ENCODE measurements at places on chromosomes 1 and 21.

GRCh38 chr1:199867601-199868000 is 159.9 kb upstream of the NR5A2 start:
- DNase-seq = no peak

DNA sequence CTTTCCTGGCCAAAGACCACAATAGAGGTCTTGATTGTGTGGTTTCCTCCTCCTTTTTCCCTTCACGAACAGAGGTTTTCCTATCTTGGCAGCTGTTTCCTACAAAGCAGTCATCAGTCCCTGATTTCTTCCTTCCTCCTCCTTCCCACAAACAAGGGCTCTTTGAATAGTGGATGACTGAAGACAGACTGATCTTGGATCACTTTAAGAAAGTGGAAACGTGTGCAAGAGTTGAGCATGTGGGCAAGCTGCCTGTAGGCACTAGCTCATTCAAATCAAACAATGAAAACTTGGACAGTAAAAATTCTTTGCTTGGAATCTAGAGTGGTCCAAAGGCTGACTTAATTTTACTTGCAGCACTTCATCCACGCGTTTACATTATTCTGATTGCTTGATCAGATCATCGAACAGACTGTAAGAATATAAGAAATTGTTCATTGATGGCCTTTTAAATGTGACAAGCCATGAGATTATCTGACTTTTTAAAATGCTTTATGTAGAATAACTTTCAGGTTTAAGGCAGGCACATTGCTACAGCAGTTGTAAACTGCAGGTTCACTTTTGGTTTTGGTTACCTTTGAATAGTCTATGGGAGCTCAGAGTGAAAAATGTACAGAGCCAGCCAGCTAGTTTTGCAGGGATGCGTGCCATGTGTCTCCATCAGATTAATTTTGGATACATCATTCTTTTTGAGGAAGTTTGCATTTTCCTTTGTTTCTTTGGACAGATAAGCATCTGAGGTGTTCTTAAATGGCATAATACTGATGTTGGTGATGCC is 34.4 kb downstream of the ADGRL2 start:
- DNase-seq = no peak

DNA sequence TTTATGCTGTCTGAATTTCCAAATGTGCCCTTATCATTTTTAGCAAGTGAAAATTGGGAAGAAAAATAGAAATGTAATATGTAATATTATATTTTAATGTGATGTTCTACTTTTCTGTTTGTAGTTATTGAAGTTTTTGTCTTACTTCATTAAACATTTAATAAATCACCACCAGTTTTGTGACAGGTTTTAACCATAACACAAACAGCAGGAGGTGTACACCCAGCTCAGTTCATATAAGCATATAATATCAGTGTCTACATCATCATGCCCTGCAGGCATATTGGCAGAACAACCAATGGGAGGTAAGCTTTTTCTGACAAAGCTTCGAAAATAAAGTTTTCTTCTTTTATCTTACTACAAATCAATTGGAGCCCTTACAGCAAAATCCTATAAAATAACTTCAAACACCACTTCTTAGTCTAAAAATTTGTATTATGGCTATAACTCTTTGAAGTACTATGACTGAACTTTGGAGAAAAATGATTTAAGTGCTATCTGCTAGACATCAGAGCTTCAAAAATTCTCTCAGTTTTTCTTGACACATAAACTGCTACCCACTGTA is 236.7 kb downstream of the BARHL2 start:
- DNase-seq = no peak

GRCh38 chr1:17513131-17513530 is 26.4 kb upstream of the ARHGEF10L start:
- no peak for DNase-seq

DNA sequence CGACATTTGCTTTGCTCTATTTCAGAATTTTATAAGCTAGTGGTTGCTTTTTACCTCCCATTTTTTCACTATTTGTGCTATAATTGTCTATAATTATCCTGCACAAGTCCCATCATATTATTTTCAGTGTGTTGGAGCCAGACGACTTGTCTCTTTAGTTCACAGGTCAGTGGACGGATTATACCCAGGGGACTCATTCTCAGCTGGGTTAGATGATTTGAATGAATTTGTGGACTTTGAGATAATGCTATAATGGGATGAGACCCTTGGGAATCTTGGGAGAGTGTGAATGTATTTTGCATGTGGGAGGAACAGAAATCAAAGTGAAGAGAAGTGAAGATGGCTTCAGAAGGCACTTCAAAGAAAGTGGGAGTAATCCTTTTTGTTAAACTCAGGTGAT is 31.5 kb upstream of the KCNK1 start:
- DNase-seq = no peak

DNA sequence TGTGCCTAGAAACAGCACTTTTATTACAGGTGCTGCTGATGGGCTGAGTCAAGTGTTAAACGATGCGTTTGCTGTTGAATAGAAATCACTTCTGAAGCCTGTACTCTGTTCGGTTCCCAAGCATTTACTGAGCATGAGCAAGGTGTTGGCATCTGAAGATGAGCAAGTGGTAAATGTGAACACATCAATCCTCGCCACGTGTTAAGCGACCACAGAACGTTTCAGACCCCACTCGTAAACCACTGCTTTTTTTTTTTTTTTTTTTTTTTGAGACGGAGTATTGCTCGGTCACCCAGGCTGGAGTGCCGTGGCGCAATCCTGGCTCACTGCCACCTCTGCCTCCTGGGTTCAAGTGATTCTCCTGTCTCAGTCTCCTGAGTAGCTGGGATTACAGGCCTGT is 241.2 kb downstream of the SETD4 start:
- DNase-seq = no peak

DNA sequence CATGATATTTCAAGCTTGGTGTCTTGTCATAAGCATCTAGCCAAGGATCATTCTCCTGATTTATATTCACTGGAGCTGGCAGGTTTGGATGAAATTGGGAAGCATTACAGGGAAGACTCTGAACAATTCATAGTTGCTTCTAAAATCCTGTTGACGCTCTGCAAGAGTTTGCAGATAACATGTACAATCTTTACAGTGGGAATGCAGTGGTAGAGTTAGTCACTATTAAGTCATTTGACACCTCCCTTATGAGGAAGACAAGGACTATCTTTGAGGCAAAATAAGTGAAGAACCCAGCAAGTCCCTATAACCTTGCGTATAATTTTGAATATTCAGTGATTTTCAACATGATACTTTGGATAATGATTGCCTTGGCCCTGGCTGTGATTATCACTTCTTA is 45.3 kb upstream of the CRB1 start:
- no peak for DNase-seq

- DNase-seq = no peak
Measured at GRCh38 chr1:214453109-214453722, 98.2 kb downstream of the PTPN14 start.

GRCh38 chr21:42892582-42892930 is 553 bp upstream of the NDUFV3 start:
- no peak for DNase-seq

GRCh38 chr1:77476475-77476874 is 194.7 kb downstream of the AK5 start:
- DNase-seq = no peak

- DNase-seq = no peak
Measured at GRCh38 chr1:246294263-246294662, 212.8 kb downstream of the SMYD3 start.

DNA sequence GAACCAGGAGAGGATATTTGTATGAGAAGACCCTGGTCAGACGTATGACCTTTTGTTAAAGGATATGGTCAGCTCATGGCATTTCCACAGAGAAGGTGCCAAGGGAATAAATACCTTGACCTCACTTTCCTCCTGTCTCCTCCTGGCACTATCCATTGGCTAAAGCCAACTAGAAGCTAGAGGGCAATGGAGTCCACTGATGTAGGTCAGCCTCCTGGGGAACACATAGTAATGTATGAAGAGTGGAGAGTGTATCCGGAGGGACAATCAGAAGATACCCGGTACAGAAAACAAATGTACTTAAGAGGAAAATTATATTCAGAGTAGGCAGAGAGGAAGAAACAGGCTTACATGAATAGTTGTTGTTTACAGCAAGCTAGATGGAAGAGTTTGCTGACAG is 698 bp upstream of the NTMT2 start:
- DNase-seq = no peak

GRCh38 chr1:45275054-45275453 is 51.6 kb upstream of the HPDL start:
- no peak for DNase-seq

- DNase-seq = no peak
Measured at GRCh38 chr1:54277451-54278341, 77.7 kb downstream of the MRPL37 start.

DNA sequence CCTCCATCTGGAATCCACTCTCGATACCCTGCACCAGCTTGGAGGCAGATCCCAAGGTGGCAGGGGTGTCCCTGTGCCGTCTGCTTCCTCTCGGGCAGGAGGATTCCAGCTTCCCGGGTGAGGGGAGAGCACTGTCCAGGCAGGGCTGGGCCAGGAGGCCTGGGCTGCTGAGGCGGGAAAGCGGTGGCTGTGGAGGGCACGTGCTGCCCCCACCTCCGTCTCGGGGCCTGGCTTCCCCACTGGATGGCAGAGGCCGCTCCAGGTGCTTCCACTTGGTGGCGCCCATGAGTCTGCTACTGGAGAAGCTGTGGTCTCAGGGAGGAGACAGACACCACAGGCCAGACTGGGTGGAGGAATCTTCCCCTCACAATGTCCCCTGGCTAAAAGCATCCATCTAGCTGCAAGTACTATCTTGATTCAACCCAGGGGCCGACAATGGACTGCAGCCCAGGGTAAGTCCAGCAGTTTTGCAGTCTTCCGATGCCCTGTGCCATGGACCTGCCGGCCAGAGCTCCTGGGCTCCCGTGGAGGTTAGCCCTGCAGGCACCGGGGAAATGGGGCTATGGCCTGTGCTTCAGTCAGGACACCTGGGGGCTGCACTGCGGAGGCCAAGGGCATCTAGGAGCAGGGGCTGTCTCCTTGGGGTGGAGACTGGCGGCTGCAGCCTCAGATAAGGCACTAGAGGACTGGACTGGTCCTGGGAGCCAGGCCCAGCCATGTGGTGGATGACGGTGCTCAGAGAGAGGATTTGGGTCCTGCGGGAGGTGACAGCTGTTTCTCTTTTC is 41.3 kb upstream of the EIF4G3 start:
- peak; percentile 32 for DNase-seq

GRCh38 chr1:179706339-179706941 is 36.7 kb upstream of the FAM163A start:
- peak; percentile 61 for DNase-seq

DNA sequence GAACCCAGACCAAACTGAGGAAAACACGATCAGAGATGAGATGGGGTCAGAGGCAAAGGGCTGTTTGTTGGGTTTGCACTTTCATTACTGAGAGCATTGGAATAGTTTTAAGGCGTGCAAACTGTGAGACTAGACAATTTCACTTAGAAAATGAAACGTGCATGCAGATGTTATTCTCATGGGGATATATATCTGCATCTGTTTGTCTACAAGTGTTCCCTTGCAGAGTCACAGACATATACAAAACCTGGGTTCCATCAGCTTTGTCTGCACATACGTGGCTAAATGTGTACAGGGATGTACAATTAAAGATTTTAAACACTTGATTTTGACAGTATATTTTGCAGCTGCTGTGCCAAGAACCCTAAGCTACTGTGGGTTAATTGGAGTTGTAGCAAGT is 355.4 kb downstream of the KIF26B start:
- no peak for DNase-seq

- DNase-seq = no peak
Measured at GRCh38 chr1:153403421-153404085, 12.7 kb upstream of the S100A8 start.

DNA sequence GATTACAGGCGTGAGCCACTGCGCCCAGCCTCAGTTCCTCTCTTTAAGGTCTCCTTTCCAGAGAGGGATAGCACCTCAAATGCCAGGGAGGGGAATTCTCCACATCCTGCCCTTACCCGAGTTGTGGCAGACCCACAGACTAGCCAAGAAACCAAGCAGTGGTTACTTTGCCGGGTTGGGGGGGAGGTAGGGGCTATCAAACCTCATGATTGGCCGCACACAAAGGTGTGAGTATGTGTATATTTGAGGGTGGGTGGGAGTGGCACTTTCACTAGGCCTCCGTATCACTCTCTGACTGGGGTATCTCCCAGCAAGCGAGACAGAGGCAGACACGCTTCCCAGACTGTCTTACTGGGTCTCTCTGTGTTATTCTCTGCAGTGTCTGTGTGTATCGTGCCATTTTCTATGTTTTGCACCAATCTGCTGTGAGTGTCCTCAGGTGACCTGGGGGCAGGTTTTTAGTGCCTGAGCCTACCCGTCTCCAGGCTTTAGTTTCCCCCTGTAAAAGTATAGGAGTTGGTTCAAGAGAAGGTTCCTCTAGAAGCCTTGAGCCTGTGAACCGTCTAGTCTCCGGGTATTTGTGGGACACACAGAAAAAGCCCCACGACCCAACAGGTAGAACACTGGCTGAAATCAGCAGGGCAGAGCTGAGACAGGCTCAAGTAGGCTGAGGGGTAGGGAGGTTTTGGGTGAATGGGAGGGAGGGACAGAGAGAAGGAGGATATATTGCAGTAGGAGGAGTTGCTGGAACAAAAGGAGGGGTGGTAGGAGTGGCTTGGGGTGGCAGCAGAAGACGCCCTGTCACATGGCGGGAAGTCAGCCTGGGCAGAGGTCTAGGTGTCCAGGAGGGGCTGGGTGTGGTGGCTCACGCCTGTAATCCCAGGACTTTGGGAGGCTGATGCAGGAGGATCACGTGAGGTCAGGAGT is 10.3 kb downstream of the LMNA start:
- DNase-seq = peak; percentile 39

GRCh38 chr1:156641761-156642264 is at the start of gene BCAN:
Gene BCAN, plus strand, starts transcription at chr1:156642117. Its CDS starts 3,938 bp downstream, at chr1:156646055.
- DNase-seq = no peak

DNA sequence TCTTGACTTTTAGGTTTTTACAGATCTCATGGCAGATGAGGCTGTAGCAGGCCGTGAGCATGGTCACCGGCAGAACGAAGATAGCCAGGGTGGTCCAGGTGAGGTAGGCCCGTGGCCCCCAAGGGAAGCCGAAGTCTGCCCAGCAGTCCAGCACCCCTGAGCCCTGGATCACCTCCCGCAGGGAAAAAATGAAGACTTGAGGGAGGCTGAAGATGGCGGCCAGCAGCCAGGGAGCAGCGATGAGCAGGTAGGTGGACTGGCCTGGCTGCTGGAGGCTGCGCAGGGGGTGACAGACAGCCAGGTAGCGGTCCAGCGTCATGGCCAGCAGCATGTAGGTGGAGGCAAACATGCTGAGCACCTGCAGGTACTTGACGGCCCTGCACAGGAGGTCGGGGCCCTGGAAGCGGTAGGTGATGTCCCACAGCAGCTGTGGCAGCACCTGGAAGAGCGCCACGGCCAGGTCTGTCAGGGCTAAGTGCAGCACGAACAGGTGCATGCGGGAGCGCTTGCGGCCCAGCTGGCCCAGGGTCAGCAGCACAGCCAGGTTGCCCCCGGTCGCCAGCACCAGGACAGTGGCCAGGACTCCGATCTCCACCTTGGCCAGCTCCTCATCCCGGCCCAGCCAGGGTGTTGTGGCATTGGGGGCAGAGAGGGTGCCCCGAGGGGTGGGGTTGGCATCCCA is 856 bp downstream of the AVPR1B start:
- no peak for DNase-seq

Data from activated CD4-positive, alpha-beta T cell treated with anti-CD3 and anti-CD28 coated beads, Interleukin-2, amount 50 U/mL, for 1 hour (primary cell).